ENCODE measurements at places on chromosomes 4 and X.

DNA sequence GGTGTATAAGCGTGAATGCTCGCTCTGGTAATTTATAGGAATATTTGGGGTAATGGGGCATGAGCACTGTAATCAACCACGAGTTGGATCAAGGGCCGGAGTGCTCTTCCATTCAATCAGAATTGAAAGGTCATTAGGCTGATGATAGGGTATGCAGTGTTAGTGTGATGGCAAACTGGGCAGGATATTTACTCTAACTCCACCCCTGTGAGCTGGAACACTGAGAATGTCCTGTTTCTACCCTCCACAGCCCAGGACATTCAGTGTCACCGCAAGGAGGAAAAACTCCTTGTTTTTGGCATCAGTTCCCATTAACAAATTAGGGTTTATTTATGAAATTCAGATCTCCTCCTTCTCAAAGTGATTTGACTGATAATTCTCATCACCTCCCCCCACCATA, 137.8 kb downstream of the HS6ST2 start:
- no peak for DNase-seq

- peak; percentile 93 for DNase-seq
Measured at GRCh38 chr4:40990236-40990898, 224.0 kb downstream of the APBB2 start.

DNA sequence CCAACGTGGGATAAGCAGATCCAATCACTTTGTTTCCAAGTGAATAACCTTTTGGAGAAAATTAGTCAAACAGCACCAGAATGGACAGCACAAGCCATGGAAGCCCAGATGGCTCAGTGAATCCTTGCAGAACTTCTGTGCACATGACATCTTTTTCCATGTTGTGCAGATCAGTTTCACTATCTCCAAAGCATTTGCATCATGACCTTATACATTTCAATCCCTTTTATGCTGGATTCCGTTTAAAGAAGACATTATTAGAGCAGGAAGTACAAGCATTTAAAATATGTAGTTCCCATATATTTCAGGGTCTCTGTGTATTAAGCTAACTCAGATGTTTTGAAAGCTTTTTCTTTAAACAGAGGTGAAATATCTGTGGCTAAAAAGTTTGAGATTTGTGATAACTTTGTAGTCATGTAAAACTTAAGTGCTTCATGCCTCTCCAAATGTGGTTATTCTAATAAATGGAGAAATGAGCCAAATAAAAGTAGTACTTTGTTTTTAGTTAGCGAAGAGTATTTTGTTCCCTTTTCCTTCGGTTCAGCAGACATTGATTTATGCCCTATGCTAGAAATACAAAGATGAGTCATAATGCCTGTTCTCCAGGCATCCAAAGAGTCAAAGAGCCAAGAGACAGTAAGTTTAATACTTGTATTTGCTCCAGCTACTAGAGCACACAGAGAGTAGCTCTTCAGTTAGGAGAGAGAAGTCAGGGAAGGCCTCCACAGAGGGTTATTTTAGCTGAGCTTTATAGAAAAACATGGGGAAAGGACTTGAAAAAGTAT, 39.0 kb downstream of the PLAC8 start:
- peak; percentile 77 for DNase-seq

DNA sequence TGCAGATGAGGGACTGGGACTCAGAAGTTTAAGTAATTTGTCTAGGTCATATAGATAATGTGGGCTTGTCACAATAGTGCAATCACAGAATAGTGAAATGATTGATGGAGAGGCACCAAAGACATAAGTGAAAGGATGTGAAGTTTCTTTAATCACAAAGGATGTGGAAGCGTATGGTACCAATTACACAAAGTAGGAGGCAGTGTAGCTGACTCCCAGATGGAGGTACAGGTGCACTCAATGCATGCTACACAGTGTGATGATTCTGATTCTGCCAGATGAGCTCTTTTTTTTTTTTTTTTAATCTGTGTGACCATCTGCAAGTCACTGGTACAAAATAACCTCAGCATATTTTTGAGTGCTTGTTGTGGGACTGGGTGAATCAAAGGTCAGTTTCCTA, 411.3 kb downstream of the SPRY1 start:
- no peak for DNase-seq

- no peak for DNase-seq
Measured at GRCh38 chr4:70788733-70789132, 51.0 kb downstream of the GRSF1 start.

All from astrocyte of the spinal cord (primary cell).